ENCODE measurements at places on chromosomes 12 and 14. TPM values are rescaled to one million over a fixed set of nuclear protein-coding genes. Genes with fewer than 3 reads are reported as not detected.
A peak's percentile ranks its signal among the peaks of the same experiment; 100 is the strongest.

DNA sequence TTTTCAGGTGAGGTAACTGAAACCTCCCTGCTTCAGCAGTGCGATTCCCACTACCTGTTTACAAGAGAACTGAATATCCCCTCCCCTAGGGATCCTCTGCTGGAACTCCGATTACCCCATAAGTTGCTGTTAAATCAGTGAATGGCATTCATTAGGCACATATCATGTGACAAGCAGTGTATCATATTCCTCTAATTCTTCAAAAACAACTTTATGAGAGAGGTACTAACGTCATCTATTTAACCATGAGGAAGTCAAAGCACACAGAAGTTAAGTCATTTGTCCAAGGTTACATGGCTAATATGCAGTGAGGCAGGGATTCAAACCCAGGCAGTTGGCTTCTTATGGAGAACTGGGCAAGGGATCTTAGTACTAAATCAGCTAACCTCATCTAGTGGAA, 43.9 kb upstream of the PCED1B start:
- no peaks in the 10 kb centered on the region for H3K36me3 ChIP-seq
- no peaks in the 10 kb centered on the region for H3K27me3 ChIP-seq
- no peaks in the 10 kb centered on the region for H3K4me1 ChIP-seq
- H3K27ac ChIP-seq, result no peak overlapping the region

- no peak overlapping the region for H3K4me3 ChIP-seq
- H3K4me1 ChIP-seq, result no peaks in the 10 kb centered on the region
- no peak for DNase-seq
- H3K36me3 ChIP-seq, result no peaks in the 10 kb centered on the region
Observed at GRCh38 chr12:75714462-75715322, 203.3 kb upstream of the KRR1 start.

TMEM260 gene
- 2.9 TPM for polyA plus RNA-seq

- H3K27ac ChIP-seq, result peak overlapping the region; percentile 22
- H3K4me3 ChIP-seq, result no peak overlapping the region
Observed at GRCh38 chr14:96126339-96126782, 78.3 kb upstream of the BDKRB2 start.

- H3K27me3 ChIP-seq, result no peaks in the 10 kb centered on the region
- DNase-seq, result no peak
- H3K4me1 ChIP-seq, result no peaks in the 10 kb centered on the region
- H3K4me3 ChIP-seq, result no peak overlapping the region
Observed at GRCh38 chr12:25574761-25575160, 21.7 kb upstream of the LMNTD1 start.

DNA sequence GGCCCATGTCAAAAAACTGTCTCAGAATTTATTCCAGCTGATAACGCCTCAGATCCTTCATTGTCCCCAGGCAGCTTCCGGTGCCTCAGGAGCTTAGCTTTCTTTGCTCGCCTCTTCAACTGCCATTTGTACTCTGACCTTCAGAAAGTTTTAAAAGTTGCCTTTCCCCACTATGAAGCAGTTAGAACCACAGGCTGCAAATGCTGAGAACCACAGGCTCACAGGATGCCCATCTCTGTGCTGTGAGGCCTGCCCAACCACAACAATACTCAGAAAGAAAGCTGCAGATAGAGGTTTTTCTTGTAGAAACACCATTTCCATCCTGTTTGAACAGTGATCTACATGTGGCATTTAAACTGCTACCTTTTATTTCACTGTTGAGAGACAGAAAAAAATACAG, 131.1 kb downstream of the PRKCH start:
- H3K4me1 ChIP-seq, result no peaks in the 10 kb centered on the region
- H3K27ac ChIP-seq, result no peak overlapping the region
- peaks cover 4% of the 10 kb centered on the region for H3K36me3 ChIP-seq
- H3K27me3 ChIP-seq, result no peaks in the 10 kb centered on the region
- no peak for DNase-seq
- no peak overlapping the region for H3K4me3 ChIP-seq

GATC gene
- 12.5 TPM for polyA plus RNA-seq

PIANP gene
- polyA plus RNA-seq, result 1.7 TPM

DNA sequence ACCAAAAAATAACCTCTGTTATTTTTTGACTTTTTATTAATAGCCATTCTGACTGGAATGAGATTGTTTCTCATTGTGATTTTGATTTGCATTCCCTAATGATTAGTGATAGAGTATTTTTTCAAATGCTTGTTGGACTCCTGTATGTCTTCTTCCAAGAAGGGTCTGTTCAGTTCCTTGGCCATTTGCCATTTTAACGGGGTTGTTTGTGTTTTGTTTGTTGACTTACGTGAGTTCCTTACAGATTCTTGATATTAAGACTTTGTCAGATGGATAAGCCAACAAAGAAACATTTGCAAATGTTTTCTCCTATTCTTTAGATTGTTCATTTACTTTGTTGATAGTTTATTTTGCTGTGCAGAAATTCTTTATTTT, 651.6 kb upstream of the LRFN5 start:
- H3K4me3 ChIP-seq, result no peak overlapping the region
- H3K27me3 ChIP-seq, result no peaks in the 10 kb centered on the region
- H3K4me1 ChIP-seq, result no peaks in the 10 kb centered on the region
- no peak for DNase-seq

- peaks cover 50% of the 10 kb centered on the region for H3K36me3 ChIP-seq
- H3K4me3 ChIP-seq, result no peak overlapping the region
- peaks cover 31% of the 10 kb centered on the region for H3K4me1 ChIP-seq
- no peak overlapping the region for H3K27ac ChIP-seq
- H3K27me3 ChIP-seq, result peaks cover 14% of the 10 kb centered on the region
Observed at GRCh38 chr14:58641509-58641908, 3.7 kb downstream of the DACT1 start.

DNA sequence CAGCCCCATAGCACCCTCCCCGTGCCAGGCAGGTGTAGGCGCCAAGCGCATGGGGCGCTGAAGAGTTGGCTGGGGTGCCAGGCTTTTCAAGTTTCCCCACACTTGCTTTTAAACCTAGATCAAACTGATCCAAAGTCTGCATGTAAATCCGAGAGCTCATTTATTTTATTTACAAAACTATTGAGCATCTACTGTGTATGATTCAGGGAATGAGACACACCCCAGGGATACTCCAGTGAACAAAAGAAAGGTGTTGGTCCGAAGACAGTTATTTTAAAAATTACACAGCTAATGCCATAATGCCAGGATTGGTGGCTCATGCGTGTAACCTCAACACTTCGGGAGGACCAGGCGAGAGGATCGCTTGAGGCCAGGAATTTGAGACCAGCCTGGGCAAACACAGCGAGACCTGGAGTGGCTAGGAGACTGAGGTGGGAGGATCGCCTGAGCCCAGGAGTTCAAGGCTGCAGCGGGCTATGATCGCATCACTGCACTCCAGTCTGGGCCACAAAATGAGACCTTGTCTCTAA, 780 bp upstream of the SLC41A2 start:
- no peaks in the 10 kb centered on the region for H3K27me3 ChIP-seq
- peaks cover 43% of the 10 kb centered on the region for H3K4me1 ChIP-seq
- no peaks in the 10 kb centered on the region for H3K36me3 ChIP-seq
- DNase-seq, result no peak

- no peak for DNase-seq
- no peak overlapping the region for H3K4me3 ChIP-seq
- no peaks in the 10 kb centered on the region for H3K27me3 ChIP-seq
- H3K4me1 ChIP-seq, result no peaks in the 10 kb centered on the region
- no peaks in the 10 kb centered on the region for H3K36me3 ChIP-seq
Observed at GRCh38 chr14:58669556-58670200, 31.9 kb downstream of the DACT1 start.

CLEC4D gene
- polyA plus RNA-seq, result not detected

- H3K4me3 ChIP-seq, result no peak overlapping the region
- no peaks in the 10 kb centered on the region for H3K27me3 ChIP-seq
- H3K4me1 ChIP-seq, result peaks cover 5% of the 10 kb centered on the region
- no peaks in the 10 kb centered on the region for H3K36me3 ChIP-seq
- no peak for DNase-seq
Observed at GRCh38 chr14:72616811-72617210, 277.1 kb downstream of the DPF3 start.

DNA sequence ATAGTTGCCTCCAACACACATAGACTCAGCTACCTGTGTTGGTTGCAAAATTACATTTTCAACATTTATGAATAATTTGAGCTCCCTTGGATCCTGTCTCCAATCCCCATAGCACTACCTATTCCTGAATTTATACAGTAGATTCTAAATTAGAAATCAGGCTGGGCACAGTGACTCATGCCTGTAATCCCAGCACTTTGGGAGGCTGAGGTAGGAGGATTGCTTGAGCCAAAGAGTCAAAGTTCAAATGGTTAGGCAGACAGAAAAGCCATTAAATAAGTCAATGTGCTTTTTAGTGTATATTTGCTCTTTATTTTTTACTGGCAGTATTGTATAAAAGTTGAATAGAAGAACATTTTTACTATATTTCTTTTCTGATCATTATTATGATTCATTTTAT, 24.9 kb upstream of the C2CD5 start:
- no peak for DNase-seq
- H3K36me3 ChIP-seq, result no peaks in the 10 kb centered on the region
- H3K27me3 ChIP-seq, result no peaks in the 10 kb centered on the region
- no peak overlapping the region for H3K27ac ChIP-seq
- no peak overlapping the region for H3K4me3 ChIP-seq

DNA sequence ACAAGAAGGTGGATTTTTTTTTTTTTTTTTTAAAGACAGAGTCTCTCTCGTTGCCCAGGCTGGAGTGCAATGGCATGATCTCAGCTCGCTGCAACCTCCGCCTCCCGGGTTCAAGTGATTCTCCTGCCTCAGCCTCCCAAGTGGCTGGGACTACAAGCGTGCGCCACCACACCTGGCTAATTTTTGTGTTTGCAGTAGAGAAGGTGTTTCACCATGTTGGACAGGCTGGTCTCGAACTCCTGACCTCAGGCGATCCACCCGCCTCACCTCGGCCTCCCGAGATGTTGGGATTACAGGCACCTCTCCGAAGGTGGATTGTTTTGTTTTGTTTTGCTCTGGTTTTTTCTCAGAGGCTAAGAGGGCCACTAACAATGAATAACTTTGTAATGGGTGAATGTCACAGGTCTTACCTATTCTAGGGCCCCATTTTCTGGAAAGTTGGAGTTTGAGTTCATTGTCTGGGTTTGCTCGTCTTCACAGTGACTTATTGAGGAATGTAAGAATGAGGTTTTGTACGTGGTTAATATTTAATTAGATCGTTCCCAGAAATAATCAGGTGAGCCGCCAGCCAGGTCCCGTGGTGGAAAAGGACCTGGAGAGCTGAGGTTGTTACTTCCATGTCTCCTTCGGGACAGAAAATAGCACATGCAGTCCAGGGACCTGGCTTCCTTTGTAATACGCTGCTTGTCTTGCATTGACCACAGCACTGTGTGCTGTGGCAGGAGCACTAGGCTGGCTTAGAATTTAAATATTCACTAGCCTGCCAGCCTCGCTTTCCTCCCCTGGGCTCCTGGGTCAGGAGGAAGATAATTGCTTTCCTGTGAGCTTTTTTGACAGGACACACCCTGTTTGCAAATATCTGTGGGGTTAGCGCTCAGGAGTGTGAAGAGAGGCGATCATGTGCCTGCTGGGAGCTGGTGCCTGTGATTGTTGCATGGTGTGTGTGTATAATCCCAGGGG, 2.3 kb downstream of the HIP1R start:
- peak overlapping the region; percentile 91 for H3K27ac ChIP-seq
- H3K4me3 ChIP-seq, result peak overlapping the region; percentile 72
- H3K36me3 ChIP-seq, result no peaks in the 10 kb centered on the region
- H3K27me3 ChIP-seq, result no peaks in the 10 kb centered on the region
- peaks cover 57% of the 10 kb centered on the region for H3K4me1 ChIP-seq
- peak; percentile 76 for DNase-seq

GRCh38 chr14:37194698-37195097, 3.0 kb upstream of the MIPOL1 start:
- H3K4me3 ChIP-seq, result no peak overlapping the region
- no peak for DNase-seq

- H3K4me1 ChIP-seq, result peaks cover 17% of the 10 kb centered on the region
- H3K27me3 ChIP-seq, result no peaks in the 10 kb centered on the region
- H3K4me3 ChIP-seq, result no peak overlapping the region
- no peaks in the 10 kb centered on the region for H3K36me3 ChIP-seq
Observed at GRCh38 chr12:96395236-96395635, 5.0 kb downstream of the CDK17 start.

GRCh38 chr14:24695265-24696241, 61.6 kb upstream of the GZMB start:
- H3K4me3 ChIP-seq, result no peak overlapping the region
- H3K36me3 ChIP-seq, result no peaks in the 10 kb centered on the region
- H3K4me1 ChIP-seq, result no peaks in the 10 kb centered on the region

DNA sequence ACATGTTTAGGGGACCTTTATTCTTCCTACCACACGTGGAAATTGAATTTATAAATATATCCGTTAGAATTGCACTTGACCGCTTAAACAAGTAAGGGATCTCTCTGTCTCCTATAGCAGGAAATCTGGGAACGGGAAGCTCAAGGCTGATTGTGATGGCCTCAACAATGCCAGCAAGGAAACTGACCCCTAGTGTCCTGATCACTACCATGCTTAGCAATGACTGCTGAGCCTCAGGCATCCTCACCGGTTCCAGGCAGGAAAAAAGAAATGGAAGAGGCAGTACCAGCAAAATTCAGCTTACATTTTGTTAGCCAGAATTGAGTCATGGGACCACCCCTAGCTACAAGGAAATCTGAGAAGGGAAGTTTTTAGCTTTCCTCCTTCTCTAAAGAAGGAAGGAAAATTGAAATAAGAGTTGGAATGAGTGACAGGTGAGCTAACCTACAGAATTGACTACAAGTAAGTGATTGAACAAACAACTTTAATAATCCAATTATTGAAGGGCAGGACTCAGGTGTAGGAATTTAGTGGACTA, 43.9 kb upstream of the AMN1 start:
- H3K36me3 ChIP-seq, result no peaks in the 10 kb centered on the region
- no peak for DNase-seq

VEZT gene
- 22.6 TPM for polyA plus RNA-seq

- H3K27ac ChIP-seq, result no peak overlapping the region
- H3K36me3 ChIP-seq, result no peaks in the 10 kb centered on the region
- DNase-seq, result peak; percentile 63
- H3K27me3 ChIP-seq, result no peaks in the 10 kb centered on the region
- H3K4me3 ChIP-seq, result no peak overlapping the region
Observed at GRCh38 chr12:32115404-32116104, 8.9 kb downstream of the BICD1 start.

LRR1 gene
- 6.9 TPM for polyA plus RNA-seq

GRCh38 chr14:98605043-98605442, 667.0 kb downstream of the BCL11B start:
- no peak for DNase-seq
- H3K36me3 ChIP-seq, result no peaks in the 10 kb centered on the region
- H3K27me3 ChIP-seq, result no peaks in the 10 kb centered on the region
- H3K4me3 ChIP-seq, result no peak overlapping the region
- no peak overlapping the region for H3K27ac ChIP-seq

- no peak overlapping the region for H3K27ac ChIP-seq
- DNase-seq, result no peak
- no peaks in the 10 kb centered on the region for H3K36me3 ChIP-seq
- H3K27me3 ChIP-seq, result no peaks in the 10 kb centered on the region
Observed at GRCh38 chr12:103915306-103915705, 14.9 kb upstream of the HSP90B1 start.

GRCh38 chr12:44582521-44582920, 293.6 kb downstream of the NELL2 start:
- no peaks in the 10 kb centered on the region for H3K4me1 ChIP-seq
- no peak for DNase-seq
- H3K27ac ChIP-seq, result no peak overlapping the region
- H3K36me3 ChIP-seq, result no peaks in the 10 kb centered on the region
- H3K27me3 ChIP-seq, result no peaks in the 10 kb centered on the region
- H3K4me3 ChIP-seq, result no peak overlapping the region

GPD1 gene
- polyA plus RNA-seq, result 1.4 TPM

GRCh38 chr12:109592195-109592904, 18.8 kb downstream of the MVK start:
- peaks cover 7% of the 10 kb centered on the region for H3K4me1 ChIP-seq
- DNase-seq, result no peak
- H3K4me3 ChIP-seq, result no peak overlapping the region
- no peaks in the 10 kb centered on the region for H3K27me3 ChIP-seq
- no peak overlapping the region for H3K27ac ChIP-seq
- peaks cover 19% of the 10 kb centered on the region for H3K36me3 ChIP-seq
